ENCODE measurements at places on chromosomes 11 and 22.

DNA sequence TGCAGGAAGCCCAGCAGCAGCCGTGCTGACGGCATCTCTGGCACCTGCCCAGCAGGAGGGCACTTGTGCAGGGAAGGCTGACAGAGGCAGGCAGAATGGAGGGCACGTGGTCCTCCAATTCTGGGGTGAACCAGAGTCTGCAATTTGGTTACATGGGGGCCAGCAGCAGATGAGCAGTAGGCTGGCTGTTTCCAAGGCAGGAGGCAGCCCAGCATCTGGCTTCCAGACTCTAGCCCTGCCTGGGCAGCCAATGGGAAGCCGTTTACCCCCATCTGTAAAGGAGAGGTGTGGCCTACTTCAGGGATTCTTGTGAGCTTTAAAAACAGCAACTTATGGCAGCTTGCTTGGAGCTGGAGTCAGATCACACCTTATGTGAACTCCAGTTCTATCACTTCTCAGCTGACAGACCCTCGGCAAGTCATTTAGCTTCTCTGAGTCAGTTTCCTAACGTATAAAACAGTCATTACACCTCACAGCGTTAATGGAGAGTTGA is 27.9 kb upstream of the RASL10A start:
- peak; percentile 25 for DNase-seq

DNA sequence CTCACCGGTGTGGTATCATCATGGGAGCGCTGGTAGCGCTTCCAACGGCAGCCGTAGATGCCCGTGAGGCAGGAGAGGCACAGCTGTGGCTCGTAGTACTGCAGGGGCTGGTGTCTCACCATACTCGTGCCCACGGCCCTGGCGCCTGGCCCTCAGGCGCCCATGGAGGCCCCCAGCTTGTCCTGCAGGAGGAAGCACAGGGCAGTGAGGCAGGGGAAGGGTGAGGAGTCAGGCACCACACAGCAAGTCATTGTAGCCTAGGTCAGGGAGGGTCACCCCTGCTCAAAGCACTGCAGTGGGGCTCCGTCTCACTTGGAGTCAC is 44.6 kb upstream of the KLHL35 start:
- DNase-seq: no peak

GRCh38 chr22:35463231-35463933 is 63.4 kb downstream of the MCM5 start:
- DNase-seq: no peak

DNA sequence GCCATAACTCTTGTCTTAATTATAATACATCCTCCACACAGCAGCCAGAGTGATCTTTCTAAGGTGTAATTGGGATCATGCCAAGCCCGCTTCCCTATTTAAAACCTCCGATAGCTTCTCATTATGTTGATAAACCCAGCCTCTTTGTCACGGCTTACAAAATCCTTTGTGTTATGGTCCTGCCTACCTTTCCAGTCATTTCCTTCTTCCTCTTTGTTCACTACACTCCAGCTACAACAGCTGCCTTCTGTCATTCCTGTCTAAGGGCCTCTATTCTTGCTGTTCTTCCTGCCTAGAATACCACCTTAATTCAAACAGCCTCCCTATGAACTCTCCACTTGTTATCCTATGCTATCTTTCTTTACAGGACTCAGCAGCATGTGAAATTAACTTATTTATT is 70.6 kb upstream of the CAPRIN1 start:
- no peak for DNase-seq

DNA sequence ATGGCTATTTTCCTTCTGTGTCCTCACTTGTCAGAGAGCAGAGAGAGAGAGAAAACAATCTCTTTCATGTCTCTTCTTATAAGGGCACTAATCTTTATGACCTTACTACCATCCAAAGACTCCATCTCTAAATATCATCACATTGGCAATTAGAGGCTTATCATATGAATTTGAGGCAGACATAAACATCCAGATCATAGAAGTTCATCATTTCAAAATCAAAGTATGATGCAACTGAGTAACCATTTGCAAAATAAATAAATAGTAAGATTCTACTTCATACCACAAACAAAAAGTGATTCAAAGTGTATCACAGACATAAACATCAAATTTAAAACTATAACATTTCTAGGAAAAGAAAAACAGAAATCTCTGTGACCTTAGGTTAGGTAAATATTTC is 504.7 kb upstream of the ARHGAP42 start:
- DNase-seq: no peak

DNA sequence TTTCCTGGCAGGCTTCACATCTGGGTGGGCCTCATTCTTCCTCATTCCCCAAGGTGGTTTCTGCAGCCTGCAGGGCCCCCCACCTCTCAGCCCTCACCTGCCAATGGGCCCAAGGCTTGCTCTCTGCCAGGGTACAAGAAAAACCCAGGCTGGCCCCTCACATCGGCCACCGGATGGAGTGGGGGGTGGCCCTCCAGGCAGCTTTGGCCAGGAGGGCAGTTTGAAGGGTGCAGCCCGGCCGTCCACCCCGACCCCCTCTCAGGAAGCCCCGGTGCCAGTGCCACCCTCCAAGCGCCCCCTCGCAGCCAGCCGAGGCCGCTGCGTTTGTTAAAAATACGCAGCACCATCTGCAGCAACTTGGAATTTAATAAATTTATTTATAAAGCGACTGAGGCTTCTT is 196.7 kb downstream of the CTTN start:
- no peak for DNase-seq

GRCh38 chr11:130103296-130103814 is 33.7 kb downstream of the APLP2 start:
- peak; percentile 99 for DNase-seq

GRCh38 chr11:134034496-134035381 is 34.1 kb upstream of the JAM3 start:
- no peak for DNase-seq

GRCh38 chr11:57781529-57781943 is 19.9 kb downstream of the CTNND1 start:
- no peak for DNase-seq

- no peak for DNase-seq
Observed at GRCh38 chr11:105220121-105220520, 80.6 kb upstream of the CARD18 start.

- peak; percentile 66 for DNase-seq
Observed at GRCh38 chr22:24580276-24580675, 12.6 kb downstream of the LRRC75B start.

GRCh38 chr11:111378185-111378860 is 752 bp downstream of the POU2AF1 start:
- peak; percentile 7 for DNase-seq

- DNase-seq: peak; percentile 16
Observed at GRCh38 chr11:59802639-59803176, 7.9 kb downstream of the MRPL16 start.

GRCh38 chr11:32224580-32224979 is 133.7 kb downstream of the RCN1 start:
- DNase-seq: no peak

DNA sequence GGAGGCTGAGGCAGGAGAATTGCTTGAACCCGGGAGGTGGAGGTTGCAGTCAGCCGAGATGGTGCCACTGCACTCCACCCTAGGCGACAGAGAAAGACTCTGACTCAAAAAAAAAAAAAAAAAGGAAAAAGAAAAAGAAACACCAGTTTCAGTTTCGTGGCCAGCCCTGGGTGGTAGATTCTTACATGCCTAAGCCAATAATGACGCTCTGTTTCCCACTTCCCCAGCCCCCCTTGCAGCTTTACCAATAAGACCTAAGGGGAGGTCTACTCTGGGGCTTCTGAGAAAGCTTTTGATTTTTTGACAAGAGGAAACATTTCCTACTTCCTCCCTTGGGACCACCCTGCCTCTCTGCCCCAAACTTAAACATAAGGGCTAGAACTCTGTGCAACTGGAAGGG is 30.0 kb upstream of the PTPRJ start:
- no peak for DNase-seq

- no peak for DNase-seq
Observed at GRCh38 chr22:49781289-49781782, 46.3 kb downstream of the BRD1 start.

- no peak for DNase-seq
Observed at GRCh38 chr11:1449490-1450243, 36.9 kb downstream of the MOB2 start.

GRCh38 chr11:55697817-55698216 is 35.8 kb downstream of the OR4C6 start:
- DNase-seq: no peak

- DNase-seq: no peak
Observed at GRCh38 chr11:17601676-17602075, 54.6 kb downstream of the OTOG start.

- DNase-seq: no peak
Observed at GRCh38 chr11:67370351-67371076, 2.9 kb downstream of the CLCF1 start.

GRCh38 chr11:21634956-21635355 is 557.9 kb upstream of the ANO5 start:
- DNase-seq: no peak

DNA sequence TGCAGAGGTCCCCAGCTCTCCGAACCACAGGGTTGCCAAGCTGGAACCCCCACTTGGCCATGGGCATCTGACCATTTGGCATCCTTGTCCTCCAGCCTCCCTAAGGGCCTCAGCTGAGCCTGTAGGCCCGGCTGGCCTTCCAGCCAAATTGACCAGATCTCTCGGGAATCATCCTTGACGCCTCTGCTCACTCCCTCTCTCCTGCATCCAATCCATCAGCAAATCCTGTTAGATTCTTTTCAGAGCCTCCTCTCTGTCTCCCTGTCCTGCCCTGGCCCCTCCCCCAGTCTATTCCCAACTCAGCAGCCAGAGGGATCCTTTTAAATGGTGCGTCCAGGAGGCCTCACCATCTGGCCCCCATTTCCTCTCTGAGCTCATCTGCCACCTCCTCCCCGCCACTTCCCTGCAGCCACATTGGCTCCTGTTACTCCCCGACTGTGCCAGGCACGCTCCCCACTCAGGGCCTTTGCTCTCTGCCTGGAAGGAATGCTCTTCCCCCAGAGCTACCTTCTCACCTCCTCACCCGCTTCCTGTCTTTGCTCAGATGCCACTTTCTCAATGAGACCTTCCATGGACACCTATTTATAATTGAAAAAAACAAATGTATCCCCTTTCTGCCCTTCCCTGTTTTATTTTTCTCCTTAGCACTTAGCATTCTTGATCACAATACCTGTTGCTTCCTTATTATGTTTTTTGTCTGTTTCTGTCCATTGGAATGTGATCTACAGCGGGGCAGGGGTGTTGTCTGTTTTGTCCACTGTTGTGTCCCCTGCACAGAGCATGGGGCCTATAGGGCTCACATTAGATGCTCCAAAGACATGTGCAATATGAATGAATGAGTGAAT is 78.1 kb downstream of the NFAM1 start:
- no peak for DNase-seq

DNA sequence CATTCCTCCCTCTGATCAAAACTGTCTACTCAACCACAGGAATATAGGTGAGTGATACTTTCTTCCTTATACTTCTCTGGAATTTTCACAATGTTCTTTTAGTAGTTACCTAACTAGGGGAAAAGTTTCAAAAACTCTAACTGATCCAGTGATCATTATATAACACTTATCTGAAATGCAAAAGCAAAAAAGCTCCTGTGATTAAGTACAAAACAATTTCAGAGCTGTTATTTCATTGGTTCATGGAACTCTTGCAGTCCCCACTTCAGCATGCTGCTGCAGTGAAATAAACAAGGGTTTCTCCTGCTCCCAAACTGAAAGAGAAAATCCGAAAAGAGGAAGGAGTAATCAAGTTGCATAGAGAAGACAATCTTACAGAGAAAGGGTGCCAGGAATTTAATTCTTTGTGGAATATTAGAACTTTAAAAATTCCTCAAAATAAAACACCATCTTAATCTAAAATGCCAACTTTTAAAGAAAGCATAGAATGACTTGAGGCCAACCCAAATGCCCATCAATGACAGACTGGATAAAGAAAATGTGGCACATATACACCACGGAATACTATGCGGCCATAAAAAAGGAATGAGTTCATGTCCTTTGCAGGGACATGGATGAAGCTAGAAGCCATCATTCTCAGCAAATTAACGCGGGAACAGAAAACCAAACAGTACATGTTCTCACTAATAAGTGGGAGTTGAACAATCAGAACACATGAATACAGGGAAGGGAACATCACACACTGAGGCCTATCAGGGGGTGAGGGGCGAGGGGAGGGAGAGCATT is 20.3 kb downstream of the PPP2R1B start:
- DNase-seq: peak; percentile 38

- DNase-seq: no peak
Observed at GRCh38 chr22:49514211-49514610, 313.5 kb downstream of the BRD1 start.

DNA sequence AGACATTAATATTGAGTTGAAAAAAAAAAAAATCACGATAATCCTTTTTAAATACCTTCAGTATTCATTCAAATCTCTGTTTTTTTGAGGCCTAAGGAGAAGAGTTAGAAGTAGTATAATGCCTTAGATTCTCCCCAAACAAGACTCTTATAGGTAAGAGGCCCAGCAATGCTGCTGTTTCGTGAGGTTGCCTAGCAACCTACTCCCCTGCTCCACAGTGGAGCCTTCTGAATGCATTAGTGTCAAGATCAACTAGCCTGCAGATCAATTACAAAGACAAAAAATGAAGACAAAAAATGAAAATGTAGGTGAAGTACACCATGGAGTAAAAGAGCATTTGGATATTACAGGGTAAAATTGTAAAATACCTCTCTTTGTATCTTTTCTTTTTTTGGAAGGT is 229.8 kb upstream of the LUZP2 start:
- no peak for DNase-seq

DNA sequence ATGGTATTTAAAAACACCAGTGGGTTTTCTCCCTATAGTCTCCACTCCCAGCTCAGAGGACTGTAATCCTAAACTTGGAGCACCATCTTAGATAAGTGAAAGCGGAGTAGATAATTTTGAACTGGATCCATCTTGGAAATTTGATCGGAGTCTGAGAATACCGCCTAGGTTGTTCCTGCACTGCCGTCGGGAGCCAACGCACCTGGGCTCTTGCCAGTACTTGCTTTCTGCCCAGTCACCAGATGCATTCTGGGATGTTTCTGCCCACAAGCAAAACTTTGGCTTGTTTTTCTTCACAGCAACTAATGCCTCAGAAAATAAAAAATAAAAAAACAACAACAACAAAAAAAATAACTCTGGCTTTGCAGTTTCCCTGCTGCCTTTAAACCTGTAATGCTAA is 113.0 kb upstream of the MTMR2 start:
- DNase-seq: no peak

DNA sequence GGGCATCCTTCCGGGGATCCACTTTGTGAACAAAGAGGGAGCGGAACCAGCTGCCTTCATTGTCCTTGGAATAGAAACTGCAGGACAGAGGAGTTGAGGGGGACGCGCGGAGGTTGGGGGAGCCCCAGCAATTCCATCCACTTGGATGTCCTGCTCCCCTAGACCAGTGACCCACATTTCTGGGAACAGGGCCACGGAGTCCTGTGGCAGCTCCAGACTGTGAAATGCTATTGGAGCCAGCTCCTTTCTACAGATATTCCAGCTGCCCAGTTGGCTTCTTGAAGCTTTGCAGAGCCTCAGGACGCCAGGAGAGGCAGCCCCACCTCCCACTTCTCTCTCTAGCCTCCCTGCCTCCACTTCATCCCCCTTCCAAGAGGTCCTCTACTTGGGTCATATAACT is 10.5 kb downstream of the NIPSNAP1 start:
- DNase-seq: no peak

Data from AG09309 (cell line).